ENCODE measurements at places on chromosomes 2 and 18. TPM values are rescaled to one million over a fixed set of nuclear protein-coding genes. Genes with fewer than 3 reads are reported as not detected.

DNA sequence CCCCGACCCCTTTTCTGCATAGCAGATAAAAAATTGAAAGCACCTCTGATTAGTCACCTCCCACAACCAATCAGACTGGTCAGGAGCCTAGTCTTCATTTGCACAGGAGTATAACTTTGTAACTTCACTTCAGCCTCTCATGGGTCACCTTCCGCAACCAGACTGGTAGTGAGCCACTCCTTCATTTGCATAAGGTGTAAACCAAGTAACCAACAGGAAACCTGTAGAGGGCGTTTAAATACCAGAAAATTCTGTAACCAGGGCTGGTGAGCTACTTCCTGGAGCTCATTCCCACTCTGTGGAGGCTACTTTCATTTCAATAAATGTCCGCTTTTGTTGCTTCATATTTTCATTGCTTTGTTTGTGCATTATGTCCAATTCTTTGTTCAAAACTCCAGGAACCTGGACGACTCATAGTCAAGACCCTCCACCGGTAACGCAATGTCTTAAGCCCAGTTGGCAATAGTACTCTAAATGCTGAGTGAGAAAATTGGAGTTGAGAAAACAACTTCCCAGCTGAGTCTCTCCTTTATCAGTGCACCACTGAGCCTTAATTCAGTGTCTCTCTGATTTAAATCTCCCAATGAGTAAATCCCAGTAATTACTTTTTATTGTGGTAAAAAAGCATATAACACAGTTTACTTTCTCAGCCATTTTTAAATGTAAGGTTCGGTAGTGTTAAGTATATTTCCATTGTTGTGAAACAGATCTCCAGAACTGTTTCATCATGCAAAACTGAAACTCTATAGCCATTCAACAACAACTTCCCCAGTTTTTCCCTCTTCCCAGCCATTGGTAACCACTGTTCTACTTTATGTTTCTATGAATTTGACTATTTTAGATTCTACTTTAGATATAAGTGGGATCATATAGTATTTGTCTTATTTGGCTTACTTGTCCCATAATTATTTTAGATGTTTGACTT is 392.7 kb upstream of the SLC8A1 start:
- no peak for DNase-seq

- DNase-seq, result no peak
These were observed 47.6 kb downstream of the G6PC2 start for GRCh38 chr2:168948621-168949212.

DNA sequence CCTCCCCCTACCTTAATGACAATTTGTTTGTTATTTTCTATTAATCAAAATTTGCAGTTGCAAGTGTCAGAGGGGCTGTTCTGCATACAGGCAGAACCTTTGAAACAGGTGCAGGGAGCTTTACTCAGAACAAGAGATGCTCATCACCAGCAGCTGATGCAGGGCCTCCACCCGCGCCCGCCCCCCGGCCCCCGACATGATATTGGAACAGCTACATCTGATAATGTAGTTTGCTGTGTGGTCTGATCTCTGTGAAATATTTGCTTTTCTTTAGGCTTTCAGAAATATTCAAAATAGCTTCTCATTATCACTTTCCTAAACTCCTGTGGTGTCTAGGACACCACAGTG is 130.0 kb downstream of the PRKCE start:
- no peak for DNase-seq

- DNase-seq, result no peak
These were observed 40.2 kb downstream of the GRB14 start for GRCh38 chr2:164581050-164581449.

- DNase-seq, result no peak
These were observed 46.4 kb upstream of the NARS1 start for GRCh38 chr18:57668021-57668420.

DNA sequence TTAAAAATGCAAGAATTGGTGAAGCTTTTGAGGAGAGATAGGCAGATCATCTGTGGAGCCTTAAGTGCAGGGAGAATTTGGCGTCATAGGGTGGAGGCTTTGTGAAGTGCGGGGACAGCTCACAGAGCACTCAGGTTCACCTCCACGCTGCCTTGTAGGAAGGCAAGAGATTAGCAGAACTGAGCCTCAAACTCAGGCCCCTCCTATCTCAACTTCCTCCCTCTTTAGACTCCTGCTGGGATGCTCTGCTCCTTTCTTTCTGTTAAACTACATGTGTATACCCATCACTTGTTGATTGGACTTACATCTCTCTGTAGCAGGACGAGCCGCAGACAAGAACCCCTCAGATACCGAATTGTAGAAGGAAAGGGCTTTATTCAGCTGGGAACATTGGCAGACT is 422.2 kb downstream of the SETBP1 start:
- no peak for DNase-seq

DNA sequence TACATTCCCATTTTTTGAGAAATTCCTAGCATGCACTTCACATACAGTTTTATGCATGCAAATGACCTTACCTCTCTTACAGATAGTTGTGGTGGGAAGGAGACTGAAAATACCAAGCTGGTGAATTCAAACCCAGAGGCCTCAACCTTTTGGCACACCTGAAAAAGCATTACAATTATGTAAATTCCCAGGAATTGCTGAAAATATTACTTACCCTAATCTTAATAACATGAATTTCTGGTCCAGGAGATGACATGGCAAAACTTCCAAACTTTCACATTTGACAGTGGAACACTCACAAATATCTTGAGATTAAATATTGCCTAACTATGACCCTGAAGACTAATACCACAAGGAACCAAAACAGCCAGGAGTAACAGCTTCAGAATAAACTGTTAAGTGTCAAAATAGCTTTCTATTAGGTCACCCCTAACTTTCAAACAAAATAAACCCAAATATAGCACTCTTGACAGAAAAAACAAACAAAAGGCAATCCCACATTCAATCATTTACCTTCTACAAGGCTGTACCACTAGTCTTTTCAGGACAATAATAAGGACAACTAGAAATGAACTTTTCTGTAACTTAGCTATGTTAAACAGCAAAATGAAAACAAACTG is 10.9 kb upstream of the PEX13 start:
- no peak for DNase-seq

DNA sequence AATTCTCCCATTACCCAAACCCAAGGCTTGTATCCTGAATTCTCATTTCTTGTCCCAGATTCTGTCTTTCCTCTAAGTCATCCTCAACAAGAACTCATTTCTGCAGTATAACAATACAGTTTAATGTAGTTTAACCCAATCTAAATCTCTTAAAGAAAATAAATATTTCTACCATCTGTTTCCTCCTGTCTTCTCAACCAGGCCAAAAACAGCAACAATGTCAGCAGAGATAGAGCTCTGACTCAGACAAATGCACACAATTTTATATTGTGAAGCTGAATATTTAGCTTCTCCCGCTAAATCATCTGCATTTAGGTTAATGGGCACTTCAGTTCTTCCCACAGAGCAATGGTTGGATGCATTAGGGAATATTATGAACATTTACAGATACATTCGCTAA is 35.7 kb upstream of the KYNU start:
- no peak for DNase-seq

Gene CHST9
- 0.14 TPM for total RNA-seq

All from posterior vena cava (tissue), 2 donors.